ENCODE measurements at places on chromosomes 7 and 10.

GRCh38 chr7:34723866-34724490 is 66.0 kb downstream of the NPSR1 start:
- no peak for DNase-seq

GRCh38 chr7:111485701-111486380 is 76.5 kb downstream of the IMMP2L start:
- no peak for DNase-seq

- no peak for DNase-seq
These were observed 253.7 kb downstream of the PTEN start for GRCh38 chr10:88116971-88117626.

DNA sequence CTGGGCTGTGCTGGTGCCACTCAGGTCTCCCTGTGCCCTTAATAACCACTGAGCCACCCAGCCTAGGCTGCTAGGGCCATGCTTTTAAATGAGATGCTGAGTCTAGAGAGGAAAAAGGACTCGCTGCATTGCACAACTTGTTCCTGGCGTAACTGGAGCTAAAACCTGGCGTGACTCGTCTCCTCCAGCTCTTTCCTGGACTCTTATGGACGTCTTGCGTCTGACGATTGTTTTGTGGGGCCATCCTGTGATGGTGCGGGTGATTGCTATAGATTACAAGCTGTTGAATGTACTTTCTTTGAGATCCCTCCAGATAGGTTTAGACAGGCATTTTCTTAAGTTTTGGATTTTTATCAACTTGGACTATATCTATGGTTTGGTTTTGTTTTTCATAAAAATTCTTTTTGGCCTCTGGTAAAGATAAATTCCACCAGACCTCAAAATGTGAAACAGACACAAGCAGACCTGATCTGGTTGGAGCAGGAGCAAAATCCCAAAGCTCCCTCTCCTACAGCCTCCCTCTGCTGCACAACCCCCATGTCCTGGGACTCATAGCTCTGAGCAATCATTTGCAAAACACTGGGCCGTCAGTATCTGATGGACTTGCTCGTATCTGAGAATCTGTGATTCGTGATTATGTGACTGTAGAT is 230.3 kb downstream of the ARHGAP12 start:
- DNase-seq, result peak; percentile 94

GRCh38 chr10:29465384-29465783 is 169.4 kb downstream of the SVIL start:
- no peak for DNase-seq

DNA sequence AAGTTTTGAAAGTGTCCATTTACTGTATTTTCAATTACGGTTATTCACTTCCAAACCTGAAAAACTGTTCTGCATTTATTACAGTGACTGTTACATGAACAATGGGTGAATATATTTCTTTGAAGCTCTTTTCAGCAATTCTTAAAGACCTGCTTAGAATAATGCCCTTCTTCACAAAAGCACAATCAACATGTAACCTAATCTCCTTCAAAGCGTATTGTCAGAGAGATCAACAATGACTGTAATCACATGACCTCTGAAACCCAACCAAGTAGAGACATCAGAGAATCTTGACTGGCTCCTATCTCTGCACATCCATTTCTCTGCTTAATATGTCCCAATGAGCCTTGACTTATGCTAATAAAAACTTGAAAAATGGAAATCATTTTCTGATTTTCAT is 126.7 kb downstream of the NRCAM start:
- DNase-seq, result no peak

GRCh38 chr7:28560767-28561166 is 148.4 kb downstream of the CREB5 start:
- no peak for DNase-seq

DNA sequence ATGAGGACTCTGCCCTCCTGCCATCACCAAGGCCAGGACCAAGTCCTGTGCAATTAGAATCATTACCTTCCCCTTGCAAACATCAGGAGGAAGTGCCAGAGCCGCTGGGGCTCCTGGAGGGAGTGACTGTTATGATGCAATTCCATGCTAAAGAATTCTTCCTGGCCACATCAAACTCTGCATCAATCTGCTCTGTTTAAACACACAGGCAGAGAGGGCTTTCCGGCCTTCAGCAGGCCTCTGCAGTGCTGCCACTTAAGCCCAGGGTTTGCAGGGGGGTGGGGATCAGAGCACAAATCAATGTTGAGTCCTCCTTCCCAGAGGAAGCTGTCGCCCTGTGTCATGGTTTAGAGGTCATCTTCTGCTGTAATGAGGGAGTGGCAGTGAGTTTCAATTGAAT is 58.1 kb downstream of the CTBP2 start:
- no peak for DNase-seq

DNA sequence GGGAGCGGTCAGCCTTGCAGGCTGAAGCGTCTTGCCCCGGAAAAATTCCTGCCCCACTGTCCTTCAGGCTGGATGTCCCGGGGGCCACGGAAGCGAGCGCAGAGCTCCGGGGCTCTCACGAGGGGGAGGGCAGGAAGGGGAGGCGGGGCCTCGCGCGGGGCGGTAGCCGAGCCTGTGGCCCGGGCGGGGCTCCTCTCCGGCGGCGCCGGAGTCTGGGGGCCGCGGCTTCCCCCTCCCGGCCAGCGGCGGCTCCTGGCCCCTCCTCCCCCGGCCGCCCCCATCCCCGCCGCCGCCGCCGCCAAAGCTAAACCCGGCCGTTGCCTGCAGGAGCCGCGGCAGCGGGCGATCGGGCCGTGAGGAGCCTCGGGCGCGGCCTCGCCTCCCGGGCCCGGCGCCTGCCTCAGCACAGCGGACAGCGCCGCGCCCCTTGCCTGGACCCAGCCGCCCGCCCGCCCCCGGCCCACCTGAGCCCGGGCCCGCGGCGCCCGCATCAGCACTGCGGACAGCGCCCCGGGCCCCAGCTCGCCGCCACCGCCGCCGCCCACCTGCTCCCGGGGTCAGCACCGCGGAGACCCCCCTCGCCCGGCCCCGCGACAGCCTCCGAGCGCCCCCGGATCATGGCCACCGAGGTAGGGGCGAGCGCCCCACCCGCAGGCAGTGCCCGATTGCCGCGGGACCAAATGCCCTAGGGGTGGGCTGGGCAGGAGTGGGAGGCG is at the start of gene GOLGA7B:
Gene GOLGA7B (plus strand): TSS at position 157 of the 716 bp plus-strand sequence. CDS start 461 bp downstream, at position 618.
- no peak for DNase-seq

DNA sequence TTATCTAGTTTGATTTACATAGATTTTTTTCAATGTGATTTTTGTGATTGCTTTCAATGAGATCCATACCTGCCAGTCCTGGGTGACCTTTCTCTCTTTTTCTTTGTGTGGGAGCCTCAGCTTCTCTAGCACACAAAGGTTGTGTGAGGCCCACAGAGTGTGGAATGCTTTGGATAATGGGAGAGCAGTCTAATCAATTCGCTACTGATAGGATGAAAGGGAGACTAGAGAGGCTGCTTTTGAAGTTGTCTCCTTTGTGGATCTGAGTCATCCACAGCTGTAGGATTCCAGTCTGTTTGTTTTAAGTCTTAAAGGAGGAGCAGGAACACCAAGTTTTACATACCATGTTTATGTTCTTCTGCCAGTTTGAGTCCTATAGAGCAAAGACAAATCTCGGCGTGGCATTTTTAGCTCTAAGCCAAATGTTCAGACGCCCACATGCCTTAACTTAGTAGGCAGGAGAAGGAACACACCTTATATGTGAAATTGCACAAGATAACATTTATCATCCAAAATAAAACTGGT is 330.0 kb downstream of the ARL4A start:
- no peak for DNase-seq

- DNase-seq, result no peak
These were observed at the start of gene EPDR1 for GRCh38 chr7:37920305-37920848. Gene EPDR1, plus strand, starts transcription at chr7:37920640. Its CDS starts 300 bp downstream, at chr7:37920940.

DNA sequence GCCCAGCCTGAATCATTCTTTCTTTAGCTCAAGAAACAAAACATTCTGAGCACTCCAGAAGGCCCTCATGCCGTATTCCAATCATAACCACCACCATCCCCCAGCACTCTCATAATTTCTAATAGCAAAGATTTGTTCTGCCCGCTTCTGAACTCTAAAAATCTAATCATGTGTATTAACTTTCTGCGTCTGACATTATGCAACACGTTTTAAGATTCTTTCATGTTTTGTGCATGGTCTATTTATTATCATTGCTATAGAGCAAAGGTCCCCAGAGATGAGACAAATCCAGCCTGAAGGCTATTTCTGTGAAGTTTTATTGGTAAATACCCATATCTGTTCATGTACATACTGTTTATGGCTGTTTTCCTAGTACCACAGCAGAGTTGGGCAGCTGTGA is 8.8 kb downstream of the GDI2 start:
- no peak for DNase-seq

DNA sequence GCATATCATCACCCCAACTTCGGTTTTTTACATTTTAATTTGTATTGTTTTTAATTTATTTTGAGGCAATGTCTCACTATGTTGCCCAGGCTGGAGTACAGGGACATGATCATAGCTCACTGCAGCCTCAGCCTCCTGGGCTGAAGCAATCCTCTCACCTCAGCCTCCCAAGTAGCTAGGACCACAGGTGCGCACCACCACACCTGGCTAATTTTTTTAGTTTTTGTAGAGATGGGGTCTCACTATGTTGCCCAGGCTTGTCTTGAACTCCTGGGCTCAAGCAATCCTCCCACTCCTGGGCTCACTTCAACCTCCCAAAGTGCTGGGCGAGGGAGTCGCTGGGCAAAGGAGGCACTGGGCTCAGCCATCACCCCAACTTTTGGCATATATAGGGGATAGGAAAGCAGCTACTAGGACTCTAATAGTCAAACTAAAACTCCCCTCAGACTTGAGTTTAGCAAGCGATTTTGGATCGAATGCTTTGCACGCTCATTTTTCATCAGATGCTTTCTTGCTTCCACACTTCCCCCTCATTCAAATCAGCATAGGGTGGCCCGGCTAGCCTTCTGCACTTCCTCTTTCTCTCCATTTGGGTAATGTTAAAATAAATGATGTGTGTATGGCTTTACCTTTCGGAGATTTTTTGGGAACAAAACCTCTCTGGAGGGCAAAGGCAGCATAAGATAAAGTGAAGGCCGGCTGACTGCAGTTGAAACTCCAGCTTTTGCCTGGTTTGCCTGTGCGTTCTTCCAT is 20.8 kb upstream of the NMT2 start:
- no peak for DNase-seq

GRCh38 chr10:71134732-71135211 is 77.6 kb upstream of the UNC5B start:
- DNase-seq, result no peak

DNA sequence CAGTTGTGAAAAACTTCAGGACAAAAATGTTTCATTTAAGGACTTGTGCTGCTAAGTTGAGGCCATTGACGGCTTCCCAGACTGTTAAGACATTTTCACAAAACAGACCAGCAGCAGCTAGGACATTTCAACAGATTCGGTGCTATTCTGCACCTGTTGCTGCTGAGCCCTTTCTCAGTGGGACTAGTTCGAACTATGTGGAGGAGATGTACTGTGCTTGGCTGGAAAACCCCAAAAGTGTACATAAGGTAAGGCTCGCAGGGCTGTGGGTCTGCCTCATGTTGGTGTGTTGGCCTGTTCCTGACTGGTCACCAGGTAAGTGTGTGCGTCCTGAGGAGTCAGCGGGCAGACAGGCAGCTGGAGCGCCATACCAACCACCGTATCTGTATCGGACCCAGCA is 17.9 kb downstream of the OGDH start:
- no peak for DNase-seq

DNA sequence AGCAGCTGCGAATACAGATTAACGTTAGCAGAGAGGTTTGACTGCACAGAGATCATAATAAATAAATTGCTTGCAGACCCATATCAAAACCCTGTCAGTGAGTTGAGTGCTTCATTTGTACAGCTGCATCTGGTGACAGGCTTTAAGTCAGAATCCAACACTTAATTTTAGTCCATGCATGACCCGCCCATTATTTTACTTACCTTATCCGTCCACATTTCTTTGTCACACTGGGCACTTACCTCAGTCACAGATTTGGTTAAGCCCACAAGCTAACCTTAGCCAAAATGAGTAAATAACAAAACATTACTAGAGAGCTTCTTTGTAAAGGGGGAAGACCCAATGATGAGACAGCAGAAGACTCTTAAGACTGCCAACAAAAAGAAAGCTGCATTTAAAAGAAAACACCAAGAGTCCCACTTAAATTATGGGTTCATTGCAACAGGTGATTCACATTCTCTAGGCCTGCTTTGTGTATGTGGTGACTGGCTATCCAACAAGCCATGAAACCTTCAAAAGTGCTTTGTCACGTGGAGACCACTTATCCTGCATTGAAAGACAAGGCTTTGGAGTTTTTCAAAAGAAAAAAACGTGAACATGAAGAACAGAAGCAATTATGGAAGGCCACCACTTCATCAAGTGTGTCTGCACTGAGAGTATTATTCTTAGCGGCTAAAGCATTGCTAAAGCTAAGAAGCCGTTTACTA is 32.2 kb downstream of the PHTF2 start:
- no peak for DNase-seq

GRCh38 chr10:23610626-23611307 is 171.9 kb downstream of the OTUD1 start:
- no peak for DNase-seq

GRCh38 chr10:95964756-95965155 is 57.0 kb downstream of the CC2D2B start:
- DNase-seq, result no peak

GRCh38 chr10:107899075-107899474 is 734.6 kb upstream of the SORCS1 start:
- no peak for DNase-seq

DNA sequence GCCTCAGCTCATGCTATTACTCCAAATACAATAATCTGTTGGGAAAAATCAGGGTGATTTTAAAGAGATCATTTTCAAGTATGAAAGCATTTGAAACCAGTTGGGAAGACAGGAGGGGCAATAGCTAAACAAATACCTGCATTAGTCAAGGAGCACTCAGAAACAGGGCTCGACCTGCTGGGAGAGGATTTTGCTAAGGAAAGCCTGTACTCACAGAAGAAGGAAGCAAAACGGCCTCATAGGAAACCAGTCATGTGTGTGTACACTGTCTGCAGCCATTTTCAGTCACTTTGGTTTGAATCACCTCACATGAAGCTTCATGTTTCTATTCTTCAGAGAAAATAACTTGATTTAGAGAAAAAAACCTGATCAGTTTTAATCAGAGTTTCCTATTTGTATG is 38.6 kb downstream of the FZD1 start:
- DNase-seq, result no peak

GRCh38 chr10:61708846-61709245 is 46.1 kb downstream of the CABCOCO1 start:
- DNase-seq, result no peak

GRCh38 chr10:35004651-35005050 is 85.5 kb downstream of the CUL2 start:
- DNase-seq, result no peak

Data from ascending aorta (tissue), 2 donors.